Endodermal cell (in vitro differentiated cells): ENCODE measurements at places on chromosomes 1 and 21. TPM values are rescaled to one million over a fixed set of nuclear protein-coding genes. Genes with fewer than 3 reads are reported as not detected.
A peak's percentile ranks its signal among the peaks of the same experiment; 100 is the strongest.

- no peak overlapping the region for H3K4me3 ChIP-seq
- no peaks in the 10 kb centered on the region for H3K36me3 ChIP-seq
- H3K4me1 ChIP-seq: no peaks in the 10 kb centered on the region
- DNase-seq: no peak
- H3K27ac ChIP-seq: peak overlapping the region; percentile 47
Observed at GRCh38 chr1:3539707-3540425, 71.4 kb downstream of the MEGF6 start.

GRCh38 chr21:28516991-28517592, 475.6 kb downstream of the LTN1 start:
- DNase-seq: peak; percentile 96
- no peak overlapping the region for H3K27ac ChIP-seq
- no peak overlapping the region for H3K4me3 ChIP-seq
- no peaks in the 10 kb centered on the region for H3K36me3 ChIP-seq

Gene ZNF593OS
- not detected in 2 replicates for total RNA-seq

DNA sequence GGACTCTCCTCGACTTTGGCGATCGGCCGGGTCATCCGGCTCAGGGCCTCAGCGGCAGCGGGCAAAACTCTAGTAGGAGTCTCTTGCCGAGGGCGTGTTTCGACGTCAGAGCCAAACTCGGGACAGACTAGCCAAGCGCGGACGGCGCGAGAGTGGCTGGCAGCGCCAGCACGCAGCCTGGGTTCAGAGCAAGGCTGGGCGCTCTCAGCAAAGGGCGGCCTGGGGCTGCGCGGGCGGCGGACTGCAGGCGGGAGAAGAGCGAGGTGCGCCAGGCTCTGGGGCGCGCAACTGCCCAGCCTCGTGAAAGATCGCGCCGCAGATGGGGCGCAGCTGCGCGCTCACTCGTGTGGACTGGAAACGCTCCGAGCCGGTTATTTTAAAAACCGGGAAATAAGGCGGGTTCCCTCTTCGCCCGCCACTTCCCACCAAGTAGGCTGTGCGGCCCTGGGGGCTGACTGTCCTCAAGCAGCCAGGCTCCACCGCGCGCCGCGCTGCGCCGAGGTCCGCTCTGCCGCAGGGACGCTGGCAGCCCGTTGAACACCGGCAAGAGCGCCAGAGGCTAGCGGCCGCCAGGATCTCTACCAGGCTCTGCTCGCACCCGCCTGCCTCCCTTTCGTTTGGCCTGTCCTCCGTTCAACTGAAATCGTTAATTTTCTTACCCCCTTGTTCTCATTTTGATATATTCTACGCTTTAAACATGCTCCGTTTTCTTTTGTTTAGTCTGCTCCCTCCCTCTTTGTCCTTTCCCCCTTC, 2.4 kb downstream of the ALX3 start:
- DNase-seq: peak; percentile 84
- peaks cover 80% of the 10 kb centered on the region for H3K27me3 ChIP-seq
- no peaks in the 10 kb centered on the region for H3K36me3 ChIP-seq

DNA sequence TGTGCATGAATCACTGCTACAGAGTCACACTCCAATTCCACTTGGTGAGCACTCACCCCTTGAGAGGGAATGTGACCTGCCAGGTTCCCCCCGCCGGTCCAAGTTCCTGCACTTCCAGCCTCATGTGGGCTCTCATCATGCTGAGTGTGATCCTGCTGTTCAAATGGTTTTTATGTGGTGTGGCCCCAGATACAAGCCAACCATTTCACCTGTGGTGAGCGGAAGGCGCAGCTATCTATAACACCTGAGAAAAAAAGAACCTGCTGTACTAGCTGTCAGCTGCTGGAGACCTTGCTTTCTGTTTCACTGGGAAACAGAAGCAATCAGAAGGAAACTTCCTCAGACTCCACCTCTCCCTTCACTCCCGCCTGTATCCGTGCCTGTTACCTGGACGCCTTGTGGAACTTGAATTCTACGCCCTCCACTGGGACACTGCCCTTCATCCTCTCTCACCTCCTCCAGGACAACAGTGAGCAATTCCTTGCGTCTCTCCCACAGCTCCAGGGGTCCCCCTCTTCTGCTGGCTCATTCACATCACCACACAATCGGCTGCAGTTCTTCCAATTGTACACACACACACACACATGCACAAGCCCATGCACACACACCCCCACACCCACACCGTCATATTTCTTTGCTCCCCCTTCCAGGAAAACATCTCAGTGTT, 64.4 kb upstream of the RPL11 start:
- no peaks in the 10 kb centered on the region for H3K27me3 ChIP-seq
- H3K4me1 ChIP-seq: no peaks in the 10 kb centered on the region

Gene BSND
- 0.15 to 0.20 TPM (median 0.16 TPM) in 3 replicates for total RNA-seq

DNA sequence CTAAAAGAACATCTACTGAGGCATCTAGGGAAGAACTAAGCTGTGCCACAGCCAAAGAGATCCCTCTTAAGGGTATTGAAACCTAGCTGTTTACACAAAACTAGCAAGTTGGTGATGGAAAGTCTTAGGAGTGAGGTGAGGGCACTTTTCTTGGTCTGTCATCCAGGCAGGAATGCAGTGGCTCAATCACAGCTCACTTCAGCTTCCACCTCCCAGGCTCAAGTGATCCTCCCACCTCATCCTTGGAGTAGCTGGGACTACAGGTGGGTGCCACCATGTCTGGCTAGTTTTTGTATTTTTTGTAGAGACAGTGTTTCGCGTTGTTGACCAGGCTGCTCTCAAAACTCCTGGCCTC, 2.4 kb downstream of the PLEKHO1 start:
- H3K27me3 ChIP-seq: no peaks in the 10 kb centered on the region
- H3K27ac ChIP-seq: no peak overlapping the region
- H3K4me3 ChIP-seq: peak overlapping the region; percentile 98

Gene EPHA2
- 58.8 and 64.3 TPM in 2 replicates for total RNA-seq

DNA sequence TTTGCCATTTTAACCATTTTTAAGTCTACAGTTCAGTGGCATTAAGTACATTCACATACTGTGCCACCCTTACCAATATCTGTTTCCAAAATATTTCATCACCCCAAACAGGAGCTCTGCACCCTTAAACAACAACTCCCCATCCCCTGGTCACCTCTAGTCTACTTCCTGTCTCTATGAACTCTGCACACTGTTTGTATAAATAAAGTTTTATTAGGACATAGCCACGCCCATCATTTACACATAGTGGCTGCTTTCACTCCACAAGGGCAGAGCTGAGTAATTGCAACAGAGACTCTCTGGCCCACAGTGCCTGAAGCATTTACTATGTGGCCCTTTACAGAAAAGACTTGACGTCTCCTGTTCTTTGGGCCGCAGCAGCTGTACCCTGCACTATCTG, 30.1 kb downstream of the KCNAB2 start:
- H3K27ac ChIP-seq: no peak overlapping the region
- no peak for DNase-seq
- no peak overlapping the region for H3K4me3 ChIP-seq
- no peaks in the 10 kb centered on the region for H3K36me3 ChIP-seq
- H3K4me1 ChIP-seq: no peaks in the 10 kb centered on the region
- no peaks in the 10 kb centered on the region for H3K27me3 ChIP-seq

- H3K4me1 ChIP-seq: peaks cover 10% of the 10 kb centered on the region
- H3K36me3 ChIP-seq: no peaks in the 10 kb centered on the region
- no peak overlapping the region for H3K27ac ChIP-seq
- no peak overlapping the region for H3K4me3 ChIP-seq
- peaks cover 58% of the 10 kb centered on the region for H3K27me3 ChIP-seq
- DNase-seq: no peak
Observed at GRCh38 chr1:41368366-41368765, 7.1 kb downstream of the FOXO6 start.

DNA sequence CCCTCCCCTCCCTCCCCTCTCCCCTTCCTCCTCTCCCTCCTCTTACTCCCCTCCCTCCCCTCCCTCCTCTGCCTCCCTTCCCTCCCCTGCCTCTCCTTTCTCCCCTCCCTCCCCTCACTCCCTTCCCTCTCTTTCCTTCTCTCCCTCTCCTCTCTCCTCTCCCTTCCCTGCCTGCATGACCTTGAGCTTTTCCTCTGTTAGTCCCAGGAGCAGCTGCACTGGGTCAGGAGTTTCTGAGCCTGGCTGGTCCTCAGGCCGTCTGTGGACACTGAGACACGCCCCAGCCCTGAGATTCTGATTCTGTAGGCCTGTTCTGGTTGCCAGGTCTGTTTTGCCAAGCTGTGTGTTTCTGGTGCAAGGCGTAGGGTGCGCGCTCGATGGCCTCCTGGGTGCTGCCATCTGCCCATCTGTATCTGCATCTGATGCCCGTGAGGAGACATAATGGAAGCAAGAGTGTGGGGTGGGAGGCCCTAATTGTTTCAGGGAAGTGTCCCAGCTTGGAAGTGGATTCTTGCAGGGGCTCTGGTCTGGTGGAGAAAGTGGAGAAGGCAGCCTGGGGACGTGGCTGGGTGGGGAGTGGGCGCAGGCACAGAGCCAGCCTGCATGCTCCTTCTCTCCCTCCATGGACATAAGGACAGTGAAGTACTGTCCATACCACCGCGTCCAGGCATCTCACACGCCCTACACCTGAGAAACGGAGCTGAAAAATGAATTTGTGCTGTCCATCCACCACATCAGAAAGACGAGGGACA, 97.2 kb downstream of the WDR4 start:
- peaks cover 19% of the 10 kb centered on the region for H3K4me1 ChIP-seq
- H3K36me3 ChIP-seq: peaks cover 13% of the 10 kb centered on the region
- no peak for DNase-seq
- no peak overlapping the region for H3K27ac ChIP-seq

Gene BRDT
- 3.4 and 4.4 TPM in 2 replicates for total RNA-seq

Gene LDLRAP1
- 4.7 to 14.5 TPM (median 14.1 TPM) in 3 replicates for total RNA-seq

GRCh38 chr1:63810936-63811469, 37.2 kb downstream of the ROR1 start:
- H3K36me3 ChIP-seq: peaks cover 12% of the 10 kb centered on the region
- no peaks in the 10 kb centered on the region for H3K4me1 ChIP-seq
- H3K27me3 ChIP-seq: no peaks in the 10 kb centered on the region
- H3K27ac ChIP-seq: no peak overlapping the region
- no peak overlapping the region for H3K4me3 ChIP-seq

DNA sequence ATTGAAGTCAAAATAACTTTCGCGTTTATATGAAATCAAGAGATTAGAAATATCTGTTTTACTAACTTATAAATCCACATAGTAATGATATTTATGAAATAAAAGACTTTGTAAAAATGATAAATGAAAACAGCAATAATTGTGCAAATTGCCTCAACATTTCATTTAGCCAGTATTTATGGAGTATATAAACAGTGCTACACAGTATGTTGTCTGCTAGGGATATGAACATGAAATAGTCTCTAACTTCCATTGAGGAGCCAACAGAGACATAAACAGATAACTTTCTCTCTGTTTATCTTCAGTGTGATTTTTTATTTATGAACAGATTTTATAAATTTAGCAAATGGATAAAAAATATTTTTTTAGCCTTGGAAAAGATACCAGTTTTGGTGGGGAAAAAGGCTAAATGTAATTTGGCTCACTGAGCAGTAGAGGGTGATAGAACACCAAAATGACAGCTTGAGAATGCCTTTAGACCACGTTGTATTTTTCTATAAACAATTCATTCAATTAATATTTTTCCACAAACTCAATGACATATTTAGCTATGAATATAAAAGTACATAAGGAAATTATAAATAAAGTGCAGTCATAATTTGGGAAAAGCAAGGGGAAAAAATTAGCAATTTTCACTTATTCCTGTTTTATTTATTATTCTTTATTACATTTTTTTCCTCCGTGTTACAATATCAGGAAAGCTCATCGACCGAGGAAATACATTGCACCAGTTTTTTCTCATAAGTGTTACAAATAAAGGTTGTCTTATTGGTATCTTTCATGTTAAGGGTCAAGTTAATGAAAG, 47.5 kb upstream of the EEIG2 start:
- no peaks in the 10 kb centered on the region for H3K27me3 ChIP-seq
- no peak for DNase-seq
- H3K27ac ChIP-seq: no peak overlapping the region
- H3K4me1 ChIP-seq: no peaks in the 10 kb centered on the region
- H3K36me3 ChIP-seq: no peaks in the 10 kb centered on the region

Gene ATP1A4
- 0.55 and 0.66 TPM in 2 replicates for total RNA-seq

Gene LAD1
- 13.5 and 14.3 TPM in 2 replicates for total RNA-seq

DNA sequence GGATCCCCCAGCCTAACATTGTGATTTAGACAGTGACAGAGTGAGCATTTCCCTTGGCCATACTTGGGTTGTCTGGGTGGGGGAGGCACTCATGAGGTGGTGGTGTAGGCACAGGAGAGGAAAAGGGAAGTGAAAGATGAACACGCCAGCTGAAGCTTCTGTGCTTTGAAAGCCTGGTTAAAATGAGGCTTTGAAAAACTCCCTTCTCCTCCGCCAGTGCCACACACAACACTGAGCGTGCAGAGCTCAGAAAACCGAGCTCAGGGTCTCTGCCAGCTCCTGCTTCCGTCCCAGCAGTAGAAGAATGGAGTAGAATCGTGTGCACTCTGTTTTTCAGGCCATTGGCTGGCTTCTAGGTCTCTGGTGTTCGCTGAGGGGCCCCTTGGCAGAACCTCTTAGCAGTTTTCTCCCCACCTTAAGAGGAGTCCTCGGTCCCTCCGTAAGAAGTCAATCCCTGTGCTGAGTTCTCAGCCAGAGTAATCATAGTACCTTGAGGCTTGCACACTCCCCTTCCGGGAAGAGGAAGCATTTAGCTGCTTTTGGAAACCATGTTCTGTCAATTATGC, 12.9 kb downstream of the PLEKHM2 start:
- H3K27me3 ChIP-seq: no peaks in the 10 kb centered on the region
- H3K36me3 ChIP-seq: peaks cover 5% of the 10 kb centered on the region
- no peak overlapping the region for H3K4me3 ChIP-seq
- DNase-seq: no peak
- H3K27ac ChIP-seq: no peak overlapping the region

GRCh38 chr21:32733990-32734613, 6.3 kb upstream of the SYNJ1 start:
- H3K27ac ChIP-seq: no peak overlapping the region
- H3K36me3 ChIP-seq: peaks cover 61% of the 10 kb centered on the region
- H3K4me3 ChIP-seq: no peak overlapping the region
- DNase-seq: no peak
- no peaks in the 10 kb centered on the region for H3K27me3 ChIP-seq

- H3K4me1 ChIP-seq: no peaks in the 10 kb centered on the region
- DNase-seq: no peak
- no peak overlapping the region for H3K27ac ChIP-seq
- no peaks in the 10 kb centered on the region for H3K36me3 ChIP-seq
Observed at GRCh38 chr1:196078691-196079090, 529.5 kb downstream of the KCNT2 start.

- peaks cover 2% of the 10 kb centered on the region for H3K4me1 ChIP-seq
- H3K27me3 ChIP-seq: no peaks in the 10 kb centered on the region
- peaks cover 7% of the 10 kb centered on the region for H3K36me3 ChIP-seq
- peak overlapping the region; percentile 94 for H3K27ac ChIP-seq
- H3K4me3 ChIP-seq: peak overlapping the region; percentile 94
Observed at GRCh38 chr1:28517649-28517999, 11.8 kb downstream of the RCC1 start.

DNA sequence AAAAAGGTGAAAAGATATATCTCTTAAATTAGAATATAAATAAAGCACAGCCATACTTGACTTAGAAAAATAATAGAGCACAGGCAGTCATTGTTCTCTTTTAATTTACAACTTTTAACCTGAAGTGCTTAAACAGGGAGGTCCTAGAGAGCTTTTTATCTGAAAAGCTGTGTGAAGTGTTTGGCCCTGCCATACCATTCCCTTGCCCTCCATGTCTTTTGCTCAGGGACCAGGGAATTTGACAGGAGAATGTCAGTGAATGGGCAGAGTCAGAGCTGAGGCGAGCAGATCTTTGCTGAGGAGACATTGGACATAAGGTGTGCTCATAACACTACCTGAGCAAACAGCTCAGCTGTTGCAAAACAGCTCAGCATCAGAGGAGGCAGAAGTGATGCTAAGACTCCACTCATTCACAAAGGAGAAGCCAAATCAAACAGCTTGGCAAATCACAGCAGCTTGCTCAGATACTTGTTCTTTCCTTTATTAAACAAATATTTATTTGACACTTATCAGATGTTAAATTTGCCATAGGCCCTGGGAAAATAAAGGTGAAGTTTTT, 14.9 kb upstream of the MGST3 start:
- H3K4me3 ChIP-seq: no peak overlapping the region
- no peaks in the 10 kb centered on the region for H3K4me1 ChIP-seq
- H3K27me3 ChIP-seq: no peaks in the 10 kb centered on the region
- no peak overlapping the region for H3K27ac ChIP-seq
- no peak for DNase-seq
